ENCODE measurements at places on chromosomes 4 and X. TPM values are rescaled to one million over a fixed set of nuclear protein-coding genes. Genes with fewer than 3 reads are reported as not detected.

DNA sequence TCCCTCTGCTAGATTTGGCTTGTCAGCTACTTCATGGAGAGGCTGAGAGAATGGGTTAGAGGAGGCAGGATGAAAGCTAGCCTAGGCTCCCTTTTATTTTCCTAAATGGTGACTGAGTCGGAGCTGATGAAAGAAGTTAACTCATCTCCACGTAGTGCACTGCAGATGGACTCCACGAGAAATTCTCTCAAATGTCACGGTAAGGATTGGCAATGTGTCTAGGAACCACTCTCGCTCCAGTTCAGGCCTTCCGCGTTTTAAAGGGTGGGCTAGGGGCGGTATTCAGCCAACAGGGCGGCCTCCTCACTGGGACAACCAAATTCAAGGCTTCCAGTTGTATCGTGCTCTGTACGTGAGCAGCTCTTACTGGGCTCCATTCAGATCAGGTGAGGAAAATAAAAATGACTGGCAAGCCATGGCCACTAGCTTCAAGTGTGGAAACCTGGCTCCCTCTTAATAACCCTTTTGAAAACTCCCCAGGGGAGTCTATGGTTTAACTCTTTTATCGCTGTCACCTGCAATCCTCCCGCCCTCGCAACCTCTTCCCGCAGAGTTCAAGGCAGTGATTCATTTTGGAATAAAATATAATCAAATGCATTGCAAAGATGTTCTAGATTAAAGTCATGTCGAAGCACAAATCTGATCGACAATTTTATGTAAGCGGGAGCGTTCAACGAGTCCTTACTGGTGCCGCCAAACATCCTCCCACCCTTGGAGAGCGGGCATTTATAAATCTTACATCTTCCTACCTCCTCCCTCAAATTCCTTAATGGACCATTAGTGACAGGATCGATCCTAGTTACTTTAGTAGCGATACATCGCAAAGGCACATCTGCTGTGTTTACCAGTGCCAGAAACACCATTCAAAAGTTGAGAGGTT, 1.2 kb downstream of the SPOCK3 start:
- peaks cover 15% of the 10 kb centered on the region for H3K27me3 ChIP-seq
- H3K4me3 ChIP-seq: no peak overlapping the region
- no peak for DNase-seq
- H3K36me3 ChIP-seq: no peaks in the 10 kb centered on the region
- H3K27ac ChIP-seq: no peak overlapping the region

DNA sequence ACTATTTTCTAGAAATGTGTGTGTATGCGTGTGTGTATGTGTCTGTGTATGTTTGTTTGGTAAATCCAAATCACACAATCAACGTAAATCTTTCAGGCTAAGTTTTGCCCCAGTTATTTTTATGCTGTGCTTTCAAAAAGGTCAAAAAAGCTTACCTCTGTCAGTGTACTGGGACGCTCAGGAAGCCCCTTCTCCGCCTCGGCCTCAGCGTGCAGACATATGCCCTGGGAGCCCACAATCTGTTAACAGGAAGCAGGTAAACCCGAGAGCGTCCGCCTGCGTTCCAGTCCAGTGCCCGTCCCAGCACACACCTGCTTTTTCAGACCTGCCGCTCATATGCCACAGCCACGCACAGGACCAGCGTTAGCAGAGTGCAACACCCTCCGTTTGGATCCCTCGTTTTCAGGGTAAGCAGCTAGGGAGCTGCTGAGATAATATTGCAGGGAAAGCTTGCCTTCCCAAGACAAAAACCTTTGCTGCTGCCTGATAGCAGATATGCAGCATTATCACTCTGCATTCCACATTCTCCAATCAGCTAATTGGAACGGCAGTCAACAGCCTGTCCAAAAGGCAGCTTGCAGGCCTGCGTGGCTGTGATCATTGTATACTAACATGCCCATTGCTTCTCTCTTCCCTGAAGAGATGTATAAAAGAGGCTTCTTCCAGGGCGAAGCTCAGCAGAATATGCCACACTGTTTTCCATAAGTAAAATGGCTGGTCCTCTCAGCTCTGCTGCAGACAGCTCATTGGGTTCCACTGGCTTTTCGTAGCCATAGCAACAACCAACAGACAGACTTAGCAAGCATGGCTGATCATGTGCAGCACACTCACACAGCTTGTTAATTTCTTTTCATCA, at the start of gene SORBS2:
Gene SORBS2, minus strand, starts transcription at position 686 of the 856 bp plus-strand sequence. CDS start 121,623 bp downstream, outside the sequence.
- no peaks in the 10 kb centered on the region for H3K36me3 ChIP-seq
- no peak within 1 kb of the TSS for H3K4me3 ChIP-seq
- no peak for DNase-seq
- H3K27me3 ChIP-seq: peaks cover 17% of the 10 kb centered on the region
- H3K27ac ChIP-seq: no peak within 1 kb of the TSS

- DNase-seq: no peak
- H3K27ac ChIP-seq: no peak overlapping the region
- H3K36me3 ChIP-seq: peaks cover 2% of the 10 kb centered on the region
- no peak overlapping the region for H3K4me3 ChIP-seq
- H3K27me3 ChIP-seq: peaks cover 34% of the 10 kb centered on the region
Measured at GRCh38 chr4:80540785-80541469, 205.4 kb downstream of the CFAP299 start.

DNA sequence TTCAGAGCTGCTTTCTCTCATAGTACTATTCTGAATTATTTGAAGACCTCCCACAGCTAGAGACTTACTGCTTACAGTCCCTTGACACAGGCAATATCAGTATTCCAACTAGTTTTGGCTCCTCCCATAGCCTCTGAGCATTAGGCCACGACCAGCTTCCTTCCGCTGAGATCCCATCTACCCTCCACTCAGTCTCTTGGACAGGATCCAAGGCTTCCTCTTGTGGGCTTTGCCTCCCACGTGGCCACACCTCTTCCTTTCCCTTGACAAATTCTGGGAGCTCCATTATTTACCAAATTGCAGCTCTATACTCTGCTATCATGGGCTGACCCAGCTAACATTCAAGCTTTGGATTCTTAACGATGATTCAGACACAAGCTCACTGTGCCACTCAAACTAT, 470.4 kb upstream of the GALNT7 start:
- no peak overlapping the region for H3K4me3 ChIP-seq
- no peaks in the 10 kb centered on the region for H3K27me3 ChIP-seq
- DNase-seq: no peak
- H3K36me3 ChIP-seq: no peaks in the 10 kb centered on the region
- no peaks in the 10 kb centered on the region for H3K4me1 ChIP-seq

DNA sequence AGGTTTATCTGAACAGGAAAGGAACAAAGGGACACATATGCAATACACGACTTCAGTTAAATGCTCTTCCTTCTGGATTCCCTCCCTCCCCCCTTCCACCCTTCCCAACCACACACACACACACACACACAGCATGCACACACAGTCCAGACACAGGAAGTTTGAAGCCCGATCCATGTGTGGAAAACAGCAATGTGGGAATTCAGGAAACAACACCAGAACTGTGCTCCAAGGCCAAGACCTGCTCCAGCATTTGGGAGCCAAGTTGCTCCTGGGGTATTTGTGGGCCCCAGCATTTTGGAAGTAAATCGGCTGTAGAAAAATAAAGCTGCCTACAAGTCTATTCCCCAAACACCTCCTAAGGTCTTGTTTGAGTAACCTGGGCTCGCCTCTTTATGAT, 5.6 kb upstream of the AMOT start:
- H3K4me1 ChIP-seq: peaks cover 9% of the 10 kb centered on the region
- no peaks in the 10 kb centered on the region for H3K27me3 ChIP-seq
- no peaks in the 10 kb centered on the region for H3K36me3 ChIP-seq
- DNase-seq: no peak
- no peak overlapping the region for H3K4me3 ChIP-seq

DNA sequence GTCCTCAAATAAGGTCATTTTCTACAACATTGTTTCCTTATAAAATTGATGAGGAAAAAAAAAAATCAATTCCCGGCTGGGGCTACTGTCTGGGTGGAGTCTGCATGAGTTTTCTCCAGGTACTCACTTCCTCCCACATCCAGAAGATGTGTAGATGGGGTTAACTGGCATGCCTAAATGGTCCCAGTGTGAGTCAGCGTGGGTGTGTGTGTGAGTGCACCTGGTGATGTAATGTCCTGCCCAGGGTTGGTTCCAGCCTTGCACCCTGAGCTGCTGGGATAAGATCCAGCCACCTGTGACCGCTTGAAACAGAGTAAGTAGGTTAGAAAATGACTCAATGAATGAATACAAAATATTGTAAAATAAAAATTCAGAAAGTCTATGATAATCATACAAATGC, 11.1 kb downstream of the USP26 start:
- no peak for DNase-seq
- H3K27ac ChIP-seq: no peak overlapping the region
- H3K4me1 ChIP-seq: peaks cover 5% of the 10 kb centered on the region
- no peak overlapping the region for H3K4me3 ChIP-seq
- no peaks in the 10 kb centered on the region for H3K27me3 ChIP-seq

GRCh38 chr4:83378419-83378818, 43.8 kb upstream of the HPSE start:
- peaks cover 4% of the 10 kb centered on the region for H3K4me1 ChIP-seq
- H3K4me3 ChIP-seq: no peak overlapping the region
- peaks cover 9% of the 10 kb centered on the region for H3K27me3 ChIP-seq
- H3K36me3 ChIP-seq: peaks cover 20% of the 10 kb centered on the region
- H3K27ac ChIP-seq: no peak overlapping the region

GRCh38 chr4:33628296-33628695, 2616.0 kb downstream of the ARAP2 start:
- H3K27ac ChIP-seq: no peak overlapping the region
- no peaks in the 10 kb centered on the region for H3K36me3 ChIP-seq
- H3K27me3 ChIP-seq: no peaks in the 10 kb centered on the region
- no peaks in the 10 kb centered on the region for H3K4me1 ChIP-seq
- no peak for DNase-seq
- H3K4me3 ChIP-seq: no peak overlapping the region

- peaks cover under 1% of the 10 kb centered on the region for H3K27me3 ChIP-seq
- no peak overlapping the region for H3K27ac ChIP-seq
- H3K4me1 ChIP-seq: no peaks in the 10 kb centered on the region
- H3K4me3 ChIP-seq: no peak overlapping the region
Measured at GRCh38 chrX:134570509-134570846, 87.8 kb downstream of the PLAC1 start.

XAGE1B gene
- total RNA-seq: not detected

POF1B gene
- 0.22 TPM for total RNA-seq

PSAPL1 gene
- total RNA-seq: not detected

DTHD1 gene
- 3.1 TPM for total RNA-seq

UFSP2 gene
- 28.3 TPM for total RNA-seq

MAGEC1 gene
- not detected for total RNA-seq

H2BW2 gene
- total RNA-seq: not detected

SPANXA2 gene
- not detected for total RNA-seq

KDR gene
- not detected for total RNA-seq
